ENCODE measurements at places on chromosomes 3 and 15. TPM values are rescaled to one million over a fixed set of nuclear protein-coding genes. Genes with fewer than 3 reads are reported as not detected.

Gene TGM5
- not detected for total RNA-seq

Gene SEMA3G
- total RNA-seq = 2.4 TPM

Gene PLXNA1
- 42.1 TPM for total RNA-seq

Gene ANKRD63
- 0.26 TPM for total RNA-seq

Gene LZTFL1
- total RNA-seq = 12.2 TPM

Gene TF
- total RNA-seq = 0.18 TPM

Gene SNTN
- total RNA-seq = not detected

- DNase-seq = no peak
Observed at GRCh38 chr15:48577469-48577868, 68.0 kb downstream of the FBN1 start.

DNA sequence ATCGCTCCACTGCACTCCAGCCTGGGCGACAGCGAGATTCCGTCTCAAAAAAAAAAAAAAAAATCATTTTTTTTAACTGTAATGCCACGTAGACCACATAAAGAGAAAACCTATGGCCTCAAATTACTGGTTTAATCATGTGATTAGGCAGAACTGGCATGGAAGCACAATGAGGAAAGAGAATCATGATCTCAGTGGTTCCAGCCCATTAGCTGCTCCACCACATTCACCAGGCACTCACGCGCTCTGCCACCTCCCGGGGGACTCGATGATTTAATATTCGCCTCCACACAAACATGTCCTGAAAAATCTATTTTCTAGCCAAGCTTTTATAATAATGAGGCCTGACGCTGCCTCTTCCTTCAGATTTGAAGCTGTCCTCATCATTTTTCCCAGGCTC, 204.7 kb downstream of the TBL1XR1 start:
- no peak for DNase-seq

GRCh38 chr3:78762121-78762520, 1005.7 kb downstream of the ROBO1 start:
- no peak for DNase-seq

DNA sequence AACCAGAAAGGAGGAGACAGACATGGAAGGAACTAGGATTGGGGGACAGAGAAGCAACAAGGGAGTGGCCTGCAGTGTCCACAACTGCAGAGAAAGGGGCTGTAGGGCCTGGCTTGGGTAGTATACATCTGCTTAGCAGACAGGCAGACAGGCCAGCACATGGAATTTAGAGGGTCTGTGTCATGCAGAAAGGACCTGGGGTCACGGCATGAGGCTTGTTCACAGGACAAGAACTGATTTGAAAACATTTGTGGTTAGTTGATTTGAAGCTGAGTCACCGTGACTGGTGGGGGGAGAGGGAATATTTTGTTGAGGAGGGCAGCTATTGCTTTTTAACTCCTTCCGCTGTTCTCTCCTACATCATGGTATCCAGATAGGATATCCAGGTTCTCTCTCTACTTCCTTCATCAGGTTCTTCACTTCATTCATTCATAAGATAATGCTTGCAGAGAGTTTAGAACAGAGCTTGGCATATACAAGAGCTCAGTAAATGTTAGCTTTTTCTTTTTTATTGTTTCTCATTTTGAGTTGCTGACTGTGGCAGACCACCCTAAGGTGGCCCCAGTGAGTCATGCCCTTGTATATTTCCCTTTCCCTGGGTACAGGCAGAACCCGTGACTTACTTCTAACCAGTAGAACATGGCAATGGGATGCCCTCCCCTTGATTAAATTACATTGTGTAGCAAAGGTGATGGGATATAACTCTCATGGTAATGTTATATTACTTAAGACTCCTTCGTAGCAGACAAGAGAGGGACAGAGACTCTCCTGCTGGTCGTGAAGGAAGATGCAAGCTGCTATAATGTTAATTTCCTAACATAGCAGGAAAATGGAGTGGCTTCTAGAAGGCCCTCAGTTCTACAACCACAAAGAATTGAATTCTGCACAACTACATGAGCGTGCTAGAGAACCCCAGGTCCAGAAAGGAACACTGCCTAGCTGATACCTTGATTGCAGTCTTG, 95.0 kb upstream of the NMNAT3 start:
- DNase-seq = no peak

DNA sequence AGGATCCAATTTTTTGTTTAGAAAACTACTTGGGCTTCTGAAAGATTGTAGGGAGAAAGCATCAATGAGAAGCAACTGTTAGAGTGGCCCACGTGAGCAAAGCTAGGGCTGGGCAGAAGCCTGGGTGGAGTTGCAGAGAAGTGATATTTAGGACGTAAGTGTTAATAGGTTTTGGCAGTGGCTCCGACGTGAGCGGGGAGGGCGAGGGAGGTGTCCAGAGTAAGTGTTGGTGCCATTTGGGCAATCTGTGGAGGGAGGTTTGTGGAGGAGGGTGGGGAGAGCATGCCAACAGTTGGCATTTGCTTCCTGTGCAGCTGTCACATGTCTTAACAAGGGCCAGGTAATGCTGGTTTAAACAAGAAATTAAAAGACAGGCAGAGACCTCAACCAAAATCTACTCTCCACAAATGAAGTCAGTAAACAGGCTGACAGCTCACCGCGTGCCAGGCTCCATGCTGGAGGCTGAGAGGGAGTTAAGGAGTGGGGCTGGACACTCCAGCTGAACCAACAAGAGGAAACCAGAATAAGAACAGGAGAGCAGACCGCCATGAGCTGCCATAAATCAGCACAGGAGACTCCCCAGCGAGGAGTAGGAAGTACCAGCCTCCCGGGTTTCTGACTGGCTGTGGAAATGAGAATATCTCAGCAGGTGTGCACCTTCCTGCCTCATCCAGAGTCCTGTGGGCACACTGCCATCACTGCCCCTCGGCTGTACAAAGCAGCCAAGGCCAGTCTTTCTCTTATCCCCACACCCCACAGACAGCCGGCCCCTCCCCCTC, 232.6 kb downstream of the ABHD5 start:
- DNase-seq = no peak

DNA sequence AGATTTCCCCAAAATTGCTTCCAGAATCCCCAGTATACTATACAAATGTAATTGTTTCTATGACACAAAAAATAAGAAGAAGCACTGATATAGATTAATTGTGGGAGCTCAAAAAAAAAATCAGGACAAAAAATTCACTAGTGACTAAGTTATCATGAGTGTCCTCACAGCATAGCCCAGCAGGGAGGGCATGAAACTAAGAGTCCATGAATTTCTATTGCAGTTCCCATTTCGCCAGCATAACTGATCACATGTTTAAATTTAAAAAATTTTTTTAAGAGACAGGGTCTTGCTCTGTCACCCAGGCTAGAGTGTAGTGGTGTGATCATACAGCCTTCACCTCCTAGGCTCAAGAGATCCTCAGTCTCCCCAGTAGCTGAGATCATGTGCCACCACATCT, 10.6 kb downstream of the NCEH1 start:
- no peak for DNase-seq

DNA sequence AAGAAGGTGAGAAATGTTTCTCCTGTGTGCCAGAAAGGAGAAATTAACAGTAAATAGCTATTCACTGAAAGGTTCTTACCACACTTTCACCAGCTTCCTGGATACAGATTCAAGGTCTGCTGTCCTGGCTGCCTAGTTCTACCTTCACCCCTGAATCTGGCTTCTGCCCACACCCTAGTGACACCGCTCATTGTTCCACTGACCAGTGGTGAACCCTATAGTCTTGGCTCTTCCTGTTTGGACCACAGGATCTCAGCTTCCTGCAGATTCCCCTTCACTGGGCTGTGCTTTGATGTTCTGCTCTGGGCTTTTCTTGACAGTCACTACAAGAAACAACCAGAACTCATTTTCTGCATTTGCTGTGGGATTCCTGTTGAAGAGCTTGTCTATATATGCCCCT, 250.0 kb downstream of the XXYLT1 start:
- no peak for DNase-seq

GRCh38 chr3:72982609-72983366, 13.8 kb upstream of the PPP4R2 start:
- DNase-seq = no peak

DNA sequence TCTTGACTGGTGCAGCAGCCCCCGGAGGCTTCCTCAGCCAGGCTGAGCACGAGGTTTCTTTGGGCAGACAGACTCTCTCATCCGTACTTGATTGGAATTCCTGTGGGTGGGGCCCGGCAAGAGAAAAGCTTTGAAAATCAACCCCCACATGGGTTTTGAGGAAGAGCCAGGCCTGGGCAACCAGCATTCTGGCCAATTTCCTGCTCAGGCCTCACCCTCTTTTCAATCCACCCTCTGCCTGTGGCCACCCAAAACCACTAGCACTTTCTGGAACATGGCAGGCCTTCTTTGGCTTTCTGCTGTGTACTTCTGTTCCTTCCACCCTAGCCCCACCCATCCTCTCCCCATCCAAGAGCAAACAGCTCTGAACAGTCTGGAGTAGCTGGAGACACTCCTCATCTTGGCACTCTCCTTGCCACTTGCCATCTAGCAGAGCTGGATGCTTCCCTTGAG, 5.9 kb downstream of the MYO5C start:
- DNase-seq = no peak

DNA sequence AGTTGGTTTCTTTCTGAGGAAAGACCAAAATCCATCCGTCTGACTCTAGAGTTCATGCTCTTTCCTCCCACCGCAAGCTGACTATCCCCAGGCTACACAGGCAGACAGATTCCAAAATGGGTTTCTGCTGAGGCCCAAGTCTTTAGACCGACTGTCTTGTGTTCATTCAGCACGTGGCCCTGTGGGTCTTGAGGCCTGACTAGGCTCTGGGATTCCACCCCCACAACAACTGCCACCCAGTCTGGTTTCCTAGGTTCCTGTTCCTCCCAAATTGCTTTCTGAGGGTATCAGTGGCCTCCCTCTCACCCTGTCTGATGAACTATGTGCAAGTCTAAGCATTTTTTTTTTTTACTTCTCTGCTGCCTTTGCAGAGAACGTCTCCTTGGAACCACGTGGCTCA, 67.7 kb downstream of the CYP19A1 start:
- DNase-seq = no peak

GRCh38 chr3:72810659-72811434, 37.4 kb downstream of the SHQ1 start:
- no peak for DNase-seq
